Renal cortex interstitium (tissue), 15 donors: ENCODE measurements at places on chromosomes 3 and 15.
A peak's percentile ranks its signal among the peaks of the same experiment; 100 is the strongest.

GRCh38 chr3:129958755-129959154, 15.8 kb upstream of the TRH start:
- no peak for DNase-seq

DNA sequence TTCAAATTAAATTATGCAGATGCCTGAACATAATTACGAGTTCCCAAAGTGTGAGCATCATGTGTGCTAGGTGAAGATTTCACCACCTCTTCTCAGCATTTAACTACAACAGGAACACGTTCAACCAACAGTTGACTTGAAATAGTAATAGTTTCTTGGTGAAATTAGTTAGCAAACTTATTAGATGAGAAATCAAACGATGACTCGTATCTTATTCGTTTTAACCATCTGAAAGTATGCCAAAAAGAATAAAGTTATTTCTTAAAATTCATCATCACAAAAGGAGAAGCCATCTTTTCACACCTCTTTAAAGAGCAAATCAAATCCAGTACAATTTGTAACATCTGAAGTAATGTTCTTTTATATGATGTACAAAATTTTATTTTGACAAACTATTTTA, 2.3 kb downstream of the BNC1 start:
- DNase-seq: no peak

GRCh38 chr3:117671722-117672318, 962.2 kb downstream of the TUSC7 start:
- DNase-seq: no peak

- DNase-seq: no peak
These were observed 48.5 kb upstream of the PPP2R3A start for GRCh38 chr3:135917076-135917475.

DNA sequence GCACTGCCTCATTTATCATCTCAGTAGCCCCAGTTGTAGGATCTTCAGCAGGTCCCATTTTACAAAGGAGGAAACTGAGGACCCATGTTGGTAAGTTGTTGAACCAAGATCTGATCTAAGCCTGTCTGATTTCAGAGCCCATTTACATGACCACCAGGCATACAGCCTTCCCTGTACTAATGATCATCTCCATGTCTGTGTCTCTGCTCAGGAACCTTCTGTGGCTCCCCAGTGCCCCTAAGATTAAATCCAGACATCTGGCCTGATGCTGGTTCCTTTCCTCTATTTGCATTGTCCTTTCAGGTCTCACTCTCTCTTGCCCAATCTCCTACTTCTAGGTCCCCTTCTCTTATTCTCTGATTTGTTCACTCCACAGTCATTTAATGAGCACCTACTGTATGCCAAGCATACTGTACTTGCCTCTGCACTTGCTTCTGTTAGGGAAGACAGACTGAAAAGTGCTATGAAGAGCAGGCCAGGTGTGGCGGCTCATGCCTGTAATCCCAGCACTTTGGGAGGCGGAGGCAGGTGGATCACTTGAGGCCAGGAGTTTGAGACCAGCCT, 32.4 kb downstream of the ATP2B2 start:
- DNase-seq: no peak

DNA sequence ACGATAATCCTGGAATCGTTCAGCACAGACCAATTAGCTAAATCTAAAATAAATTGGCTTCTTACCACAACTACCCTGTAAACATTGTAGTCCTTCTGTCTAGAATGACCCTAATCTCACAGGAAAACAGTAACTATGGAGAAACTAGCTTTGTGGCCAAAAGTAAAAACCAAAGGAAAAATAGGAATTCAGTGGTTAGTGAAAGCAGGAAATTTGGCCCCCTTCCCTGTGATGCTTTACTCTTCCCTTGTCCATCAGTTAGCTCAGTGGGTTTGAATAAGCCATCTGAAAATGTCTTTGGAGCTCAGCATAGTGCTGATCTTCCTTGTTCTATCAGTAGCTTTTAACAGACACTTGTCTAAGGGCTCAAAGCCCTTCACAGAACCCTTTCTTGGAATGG, 1.6 kb downstream of the NMD3 start:
- no peak for DNase-seq

GRCh38 chr15:64807051-64807749, 18.2 kb downstream of the PIF1 start:
- no peak for DNase-seq

GRCh38 chr3:49172551-49173041, 1.2 kb downstream of the KLHDC8B start:
- no peak for DNase-seq

- DNase-seq: no peak
These were observed 50.9 kb downstream of the CORO2B start for GRCh38 chr15:68629519-68630210.

DNA sequence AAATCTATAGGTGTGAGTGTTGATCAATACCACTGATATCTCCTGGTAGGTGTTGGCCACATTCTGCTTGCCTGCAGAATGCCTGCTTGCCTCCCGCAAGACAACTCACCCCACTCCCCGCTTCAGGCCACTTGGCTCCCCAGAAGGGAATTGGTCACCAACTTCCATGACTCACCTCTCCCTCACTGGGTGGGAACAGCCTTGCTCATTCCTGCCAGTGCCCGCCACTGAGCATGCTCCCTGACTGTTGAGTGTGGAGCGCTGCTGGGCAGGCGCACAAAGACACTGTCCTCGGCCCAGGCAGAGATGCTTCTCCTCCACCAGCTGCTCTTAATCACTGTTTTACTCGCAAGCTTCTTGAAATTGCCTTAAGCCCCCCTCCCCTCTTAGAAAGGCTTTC, 57.3 kb upstream of the PPP2R3A start:
- DNase-seq: no peak

- no peak for DNase-seq
These were observed 28.0 kb upstream of the TPRG1 start for GRCh38 chr3:189143771-189144170.

DNA sequence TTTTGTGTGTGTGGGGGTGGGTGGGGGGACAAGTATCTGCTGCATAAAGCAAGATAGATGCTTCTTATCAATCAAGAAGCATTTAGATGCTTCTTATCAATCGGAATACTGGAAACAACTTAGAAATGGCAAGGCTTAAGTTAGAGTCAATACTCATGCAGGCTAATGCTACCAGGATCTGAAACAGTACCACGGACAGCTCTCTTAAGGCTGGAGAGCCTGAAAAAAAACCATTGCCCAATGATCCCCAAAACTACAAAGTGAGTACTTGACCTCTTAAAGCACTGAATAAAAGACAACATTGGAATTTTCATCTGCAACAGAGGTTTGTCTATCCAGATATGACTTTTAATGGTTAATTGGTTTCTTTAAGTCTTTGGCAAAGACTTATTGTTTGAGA, 262.3 kb downstream of the GAP43 start:
- DNase-seq: no peak

DNA sequence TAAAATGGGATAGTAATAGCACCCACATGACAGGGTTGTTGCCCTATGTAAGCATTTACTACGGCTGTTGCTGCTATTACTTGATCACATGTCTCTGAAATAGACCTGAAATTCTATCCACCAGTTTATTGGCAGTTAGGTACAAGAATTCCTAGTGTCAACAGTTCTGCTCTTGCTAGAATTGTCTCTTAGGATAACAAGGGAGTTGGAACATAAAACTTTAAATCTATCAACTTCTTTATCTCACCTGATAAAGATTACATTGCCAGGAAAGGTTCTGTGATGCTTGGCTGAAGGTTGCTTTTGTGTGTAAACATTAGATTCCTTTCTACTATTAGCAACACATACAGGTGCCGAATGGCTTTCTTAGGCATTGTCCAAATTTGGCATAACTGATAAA, 38.7 kb downstream of the ATP13A4 start:
- DNase-seq: no peak

DNA sequence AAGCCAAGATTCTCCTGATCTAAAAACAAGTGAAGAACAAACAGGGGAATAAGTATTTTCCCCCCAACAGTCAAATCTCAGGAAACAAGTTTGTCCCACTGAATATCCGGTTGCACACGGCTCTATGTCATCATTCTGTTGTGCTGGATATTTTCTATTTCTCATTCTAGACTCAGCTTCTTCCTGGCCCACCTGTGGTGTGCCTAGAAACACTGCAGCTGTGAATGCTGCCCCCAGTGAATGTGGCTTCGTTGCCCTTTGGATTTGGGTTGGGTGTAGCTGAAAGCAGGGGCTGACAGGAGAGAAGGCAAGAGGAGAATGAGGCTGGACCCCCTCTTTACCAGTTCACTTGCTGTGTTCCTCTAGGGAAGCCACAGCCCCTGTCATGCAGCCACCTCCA, 181.2 kb upstream of the PROK2 start:
- no peak for DNase-seq

GRCh38 chr3:110133971-110134370, 796.6 kb upstream of the DPPA4 start:
- DNase-seq: no peak

DNA sequence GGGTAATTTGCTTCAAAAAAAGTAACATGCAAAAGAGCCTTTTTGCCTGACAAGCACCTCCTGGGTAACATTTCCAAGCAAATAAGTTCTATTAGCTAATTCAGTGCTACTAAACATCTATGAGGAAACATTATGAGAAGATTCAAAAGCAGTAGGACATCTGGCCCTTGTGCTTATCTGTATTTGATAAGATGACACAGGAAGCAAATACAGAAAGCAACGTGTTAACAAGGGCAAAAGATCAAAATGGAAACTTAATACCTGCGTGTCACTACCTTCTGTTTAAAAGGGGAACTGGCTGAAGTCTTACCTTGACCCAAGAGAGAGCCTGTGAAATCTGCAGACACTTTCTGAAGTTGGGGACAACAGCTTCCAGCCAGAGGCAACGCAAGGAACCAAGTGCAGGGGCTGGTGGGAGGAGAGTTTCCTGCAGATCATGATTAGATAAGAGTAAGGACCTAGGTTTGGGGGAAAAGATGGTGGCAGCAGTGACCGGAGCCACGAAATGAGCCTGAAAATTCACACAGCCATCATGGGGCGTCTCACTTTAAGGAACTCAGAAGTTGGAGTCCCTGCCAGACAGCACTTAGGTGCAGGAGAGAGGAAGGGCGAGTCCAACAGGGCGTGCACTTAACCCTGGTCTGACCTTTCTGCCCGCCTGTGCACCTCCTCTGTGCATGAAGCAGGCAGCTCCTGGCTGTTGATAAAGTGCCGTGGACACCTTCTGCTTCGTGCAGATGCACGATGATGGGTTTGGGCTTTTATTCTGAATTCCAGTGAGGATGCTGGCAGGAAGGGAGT, 153.6 kb upstream of the BHLHE40 start:
- DNase-seq: no peak

GRCh38 chr3:123229145-123229544, 27.4 kb downstream of the SEC22A start:
- DNase-seq: no peak

GRCh38 chr15:62369454-62369853, 204.4 kb upstream of the C2CD4B start:
- DNase-seq: no peak

- no peak for DNase-seq
These were observed 57.9 kb downstream of the B3GNT5 start for GRCh38 chr3:183310936-183311335.

GRCh38 chr15:96322536-96323318, 7.8 kb upstream of the NR2F2 start:
- peak; percentile 68 for DNase-seq

GRCh38 chr3:37662785-37663184, 198.9 kb upstream of the CTDSPL start:
- no peak for DNase-seq

DNA sequence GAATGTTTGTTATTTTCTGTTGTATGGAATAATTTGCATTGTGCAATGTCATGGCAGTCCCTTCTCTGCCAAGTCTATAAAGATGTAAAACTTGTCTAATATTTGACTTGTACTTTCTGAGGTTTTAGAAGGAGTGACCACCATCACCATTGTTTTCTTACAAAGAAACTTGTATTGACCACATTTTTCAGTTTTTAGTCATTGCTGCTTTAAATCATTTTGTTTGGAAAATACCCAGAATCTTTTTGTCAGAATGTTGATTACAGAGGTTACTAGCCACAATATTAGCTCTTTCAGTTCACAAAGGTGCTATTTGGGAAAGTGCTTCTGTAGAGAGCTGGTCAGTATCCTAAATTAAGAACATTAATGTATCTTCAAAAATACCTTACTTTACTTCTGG, 532.4 kb upstream of the GBE1 start:
- DNase-seq: no peak

DNA sequence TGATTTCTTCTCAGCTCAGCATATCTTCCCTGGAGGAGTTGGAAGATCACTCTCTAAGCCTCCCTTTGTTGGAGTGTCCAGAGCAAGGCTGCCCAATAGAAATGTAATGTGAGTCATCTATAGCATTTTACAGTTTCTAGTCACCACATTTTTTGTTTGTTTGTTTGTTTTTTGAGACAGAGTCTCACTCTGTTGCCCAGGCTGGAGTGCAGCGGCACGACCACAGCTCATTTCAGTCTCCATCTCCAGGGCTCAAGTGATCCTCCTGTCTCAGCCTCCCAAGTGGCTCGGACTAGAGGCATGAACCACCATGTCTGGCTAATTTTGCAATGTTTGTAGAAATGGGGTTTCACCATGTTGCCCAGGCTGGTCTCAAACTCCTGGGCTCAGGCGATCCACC, 21.3 kb downstream of the KLHL6 start:
- DNase-seq: no peak
